NCI-H460 (cell line): ENCODE measurements at places on chromosomes 16 and 17.

DNA sequence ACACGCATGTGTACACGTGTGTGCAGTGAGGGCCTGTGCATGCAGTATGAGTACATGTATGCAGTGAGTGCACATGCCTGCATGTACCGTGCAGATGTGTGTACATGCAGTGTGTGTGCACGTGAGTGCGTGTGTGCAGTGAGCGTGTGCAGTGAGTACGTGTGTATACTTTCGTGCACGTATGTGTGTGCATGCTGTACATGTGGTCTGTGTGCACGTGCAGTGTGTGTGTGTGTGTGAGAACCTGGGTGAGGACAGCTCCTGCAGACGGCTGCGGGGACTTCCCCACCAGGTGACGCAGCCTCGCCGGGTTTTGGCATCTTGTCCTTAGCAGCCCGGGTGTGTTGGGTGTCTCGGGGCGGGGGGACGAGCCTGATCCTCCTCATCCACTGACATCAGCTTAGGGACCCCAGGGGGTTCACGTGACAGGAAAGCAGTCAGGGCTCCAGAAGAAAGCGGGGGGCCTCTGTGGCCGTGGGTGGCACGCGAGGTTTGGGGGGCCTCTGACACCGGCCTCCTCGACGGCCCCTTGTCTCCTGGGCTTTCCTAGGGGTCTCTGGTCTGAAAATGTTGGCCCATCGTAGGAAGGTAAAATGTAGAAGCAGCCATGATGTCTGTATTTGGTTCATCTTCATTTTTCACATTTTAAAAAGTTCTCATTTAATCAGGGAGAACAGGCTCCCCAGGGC, 119.6 kb upstream of the ZNF750 start:
- no peak for DNase-seq

DNA sequence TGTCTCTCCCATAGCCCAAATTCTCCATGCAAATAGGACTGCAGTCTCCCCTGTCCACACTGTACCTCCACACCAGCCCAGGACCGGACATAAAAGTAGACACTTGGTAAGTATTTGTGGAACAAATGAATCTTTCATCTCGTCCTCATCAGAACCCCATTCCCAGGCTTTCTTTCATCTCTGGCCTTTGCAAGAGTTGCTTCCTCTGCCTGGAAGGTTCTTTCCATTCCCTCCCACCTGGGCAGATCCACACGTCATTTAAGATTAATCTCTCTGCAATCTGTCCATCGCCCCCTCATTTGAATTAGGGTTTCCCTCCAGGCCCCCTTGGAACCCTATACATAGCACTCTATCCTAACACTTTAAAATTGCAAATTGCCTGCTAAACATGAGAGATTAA, 3.9 kb upstream of the NXPH3 start:
- DNase-seq, result no peak

DNA sequence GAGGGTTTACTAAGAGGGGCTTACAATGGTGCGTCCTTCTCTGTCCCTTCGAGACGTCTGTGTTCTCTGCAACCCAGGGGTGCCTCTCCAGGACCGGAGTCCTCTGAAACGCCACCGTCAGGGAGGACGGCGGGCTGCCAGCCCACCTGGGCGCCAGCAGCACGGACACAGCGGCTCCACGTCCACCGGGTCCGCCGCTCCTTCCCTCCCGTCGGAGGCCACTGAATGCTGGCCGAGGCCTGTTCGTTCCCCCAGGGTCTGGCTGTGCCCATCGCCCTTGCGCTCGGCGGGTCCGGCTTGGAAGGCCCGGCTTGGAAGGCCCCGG, 403 bp downstream of the TEPSIN start:
- no peak for DNase-seq

GRCh38 chr17:62867303-62867702, 59.2 kb upstream of the MARCHF10 start:
- DNase-seq, result no peak

DNA sequence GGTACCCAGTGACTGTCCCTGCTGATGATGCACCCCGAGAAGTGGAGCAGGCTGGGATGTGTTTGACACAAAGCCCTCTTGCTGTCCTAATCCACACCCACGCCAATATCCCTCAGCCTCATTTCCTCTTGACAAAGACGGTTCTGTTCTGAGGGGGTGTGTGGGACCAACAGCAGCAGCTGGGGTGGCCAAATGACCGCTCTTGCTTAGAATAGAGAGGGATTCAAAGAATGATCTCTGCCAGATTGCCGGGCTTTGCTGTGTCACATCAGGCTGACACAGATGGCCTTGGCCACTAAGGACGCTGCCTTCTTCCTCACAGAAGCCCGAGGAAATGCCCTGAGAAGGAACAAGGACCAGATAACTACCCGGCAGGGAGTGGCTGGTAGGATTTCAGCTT, 250.7 kb downstream of the NTN1 start:
- DNase-seq, result no peak

GRCh38 chr16:67685388-67686112, 18.9 kb downstream of the C16orf86 start:
- DNase-seq, result no peak

DNA sequence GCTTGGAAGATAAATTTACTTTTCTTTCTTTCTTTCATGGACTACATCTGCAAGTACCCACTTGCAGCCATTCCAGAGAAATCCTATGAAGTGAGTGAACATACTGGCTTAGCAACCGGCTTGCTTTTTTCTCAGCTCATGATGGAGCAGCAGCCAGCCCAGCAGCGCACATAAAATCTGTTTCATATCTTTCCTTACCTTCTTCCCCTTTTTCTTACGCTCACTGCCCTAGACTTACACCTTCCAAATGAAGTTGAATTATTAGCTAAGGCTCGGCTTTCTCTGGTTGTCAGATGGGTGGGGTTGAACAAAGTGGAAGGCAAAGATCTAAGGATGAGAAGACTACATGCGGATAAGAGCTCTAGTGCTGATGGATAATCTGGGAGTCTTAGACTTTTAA, 13.9 kb upstream of the ABCA8 start:
- no peak for DNase-seq
